ENCODE measurements at places on chromosomes 7 and 10. TPM values are rescaled to one million over a fixed set of nuclear protein-coding genes. Genes with fewer than 3 reads are reported as not detected.

Gene METTL27
- total RNA-seq: 5.5 TPM

Gene SGCE
- total RNA-seq: 184 TPM

DNA sequence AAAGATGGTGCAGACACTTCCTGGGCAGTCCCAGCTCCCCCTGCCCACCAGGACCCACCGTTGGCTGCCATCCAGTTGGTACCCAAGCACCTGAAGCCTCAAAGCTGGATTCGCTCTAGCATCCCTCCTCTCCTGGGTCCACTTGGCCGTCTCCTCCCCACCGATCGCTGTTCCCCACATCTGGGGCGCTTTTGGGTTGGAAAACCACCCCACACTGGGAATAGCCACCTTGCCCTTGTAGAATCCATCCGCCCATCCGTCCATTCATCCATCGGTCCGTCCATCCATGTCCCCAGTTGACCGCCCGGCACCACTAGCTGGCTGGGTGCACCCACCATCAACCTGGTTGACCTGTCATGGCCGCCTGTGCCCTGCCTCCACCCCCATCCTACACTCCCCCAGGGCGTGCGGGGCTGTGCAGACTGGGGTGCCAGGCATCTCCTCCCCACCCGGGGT is 14.5 kb upstream of the LIMK1 start:
- no peaks in the 10 kb centered on the region for H3K27me3 ChIP-seq
- H3K27ac ChIP-seq: no peak overlapping the region
- no peaks in the 10 kb centered on the region for H3K36me3 ChIP-seq
- DNase-seq: no peak

DNA sequence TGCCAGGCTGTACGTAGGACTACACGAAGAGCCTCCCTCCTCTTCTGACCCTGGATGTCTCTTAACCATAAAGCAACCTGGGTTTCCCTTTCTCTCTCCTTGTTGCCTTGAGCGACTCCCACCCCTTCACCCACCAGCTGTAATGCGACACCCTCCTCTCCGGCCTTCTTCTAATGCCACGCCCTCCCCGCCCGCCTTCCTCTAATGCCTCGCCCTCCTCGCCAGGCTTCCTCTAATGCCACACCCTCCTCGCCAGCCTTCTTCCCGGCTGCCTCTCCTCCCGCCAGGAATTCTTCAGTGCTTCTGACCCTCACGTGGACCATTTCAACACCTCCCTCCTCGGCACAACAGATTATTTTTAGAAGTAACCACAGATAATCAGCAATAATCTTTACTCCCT is 348.5 kb upstream of the SHH start:
- no peak for DNase-seq
- no peaks in the 10 kb centered on the region for H3K4me1 ChIP-seq
- H3K27me3 ChIP-seq: peaks cover 5% of the 10 kb centered on the region
- H3K36me3 ChIP-seq: no peaks in the 10 kb centered on the region
- no peak overlapping the region for H3K27ac ChIP-seq

- H3K4me1 ChIP-seq: peaks cover 9% of the 10 kb centered on the region
- DNase-seq: no peak
- no peaks in the 10 kb centered on the region for H3K36me3 ChIP-seq
Measured at GRCh38 chr10:72267819-72268399, 5.8 kb upstream of the DDIT4 start.

- H3K36me3 ChIP-seq: no peaks in the 10 kb centered on the region
- no peak for DNase-seq
- H3K4me1 ChIP-seq: no peaks in the 10 kb centered on the region
- no peak overlapping the region for H3K27ac ChIP-seq
- H3K4me3 ChIP-seq: no peak overlapping the region
- no peaks in the 10 kb centered on the region for H3K27me3 ChIP-seq
Measured at GRCh38 chr7:20401861-20402746, 71.4 kb downstream of the ITGB8 start.

DNA sequence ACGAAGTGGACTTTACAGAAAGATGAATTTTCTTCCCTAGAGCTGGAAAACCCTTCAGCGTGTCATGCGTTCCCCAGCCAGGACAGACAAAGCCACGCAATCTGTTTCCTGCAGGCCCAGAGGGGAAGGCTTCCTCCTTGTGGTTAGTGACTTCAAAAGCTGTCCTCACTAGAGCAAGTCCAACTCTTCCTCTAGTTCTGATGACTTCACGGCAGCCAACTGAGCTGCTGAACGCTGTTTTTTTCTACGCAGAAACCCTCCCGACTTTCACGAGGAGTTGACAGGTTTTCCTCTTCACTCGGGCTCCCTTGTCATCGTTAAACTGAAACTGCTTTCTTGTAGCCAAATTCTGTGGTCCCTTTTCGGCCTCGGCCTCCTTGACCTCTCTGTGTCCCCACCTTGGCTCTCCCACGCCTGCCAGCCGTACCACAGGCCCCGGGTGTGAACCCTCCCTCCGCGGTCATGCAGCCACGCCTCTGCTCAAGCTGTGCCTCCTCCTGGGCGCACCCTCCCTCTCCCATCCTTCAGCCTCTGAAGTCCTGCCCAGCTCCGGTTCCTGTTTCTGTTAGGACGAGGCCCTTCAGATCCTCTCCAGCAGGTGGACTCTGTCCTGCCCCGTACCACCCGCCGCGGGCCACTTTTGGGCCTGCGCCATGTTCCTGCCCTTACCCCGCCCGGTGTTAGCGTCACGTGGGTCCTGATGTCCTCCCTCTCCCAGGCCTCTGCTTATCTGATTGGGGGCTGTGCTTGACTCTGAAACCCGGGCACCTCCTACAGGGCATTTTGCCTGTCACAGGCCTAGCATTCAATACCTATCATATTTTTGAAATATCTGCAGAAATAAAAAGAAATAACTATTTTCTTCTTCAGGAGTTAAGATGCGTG is 39.3 kb downstream of the CUX1 start:
- H3K27me3 ChIP-seq: no peaks in the 10 kb centered on the region
- peak; percentile 94 for DNase-seq
- H3K36me3 ChIP-seq: no peaks in the 10 kb centered on the region
- H3K27ac ChIP-seq: peak overlapping the region; percentile 82
- H3K4me1 ChIP-seq: peaks cover 61% of the 10 kb centered on the region
- peak overlapping the region; percentile 45 for H3K4me3 ChIP-seq

- no peak overlapping the region for H3K27ac ChIP-seq
- no peak for DNase-seq
- H3K36me3 ChIP-seq: no peaks in the 10 kb centered on the region
- H3K4me3 ChIP-seq: no peak overlapping the region
Measured at GRCh38 chr7:14219125-14219524, 229.7 kb upstream of the ETV1 start.

DNA sequence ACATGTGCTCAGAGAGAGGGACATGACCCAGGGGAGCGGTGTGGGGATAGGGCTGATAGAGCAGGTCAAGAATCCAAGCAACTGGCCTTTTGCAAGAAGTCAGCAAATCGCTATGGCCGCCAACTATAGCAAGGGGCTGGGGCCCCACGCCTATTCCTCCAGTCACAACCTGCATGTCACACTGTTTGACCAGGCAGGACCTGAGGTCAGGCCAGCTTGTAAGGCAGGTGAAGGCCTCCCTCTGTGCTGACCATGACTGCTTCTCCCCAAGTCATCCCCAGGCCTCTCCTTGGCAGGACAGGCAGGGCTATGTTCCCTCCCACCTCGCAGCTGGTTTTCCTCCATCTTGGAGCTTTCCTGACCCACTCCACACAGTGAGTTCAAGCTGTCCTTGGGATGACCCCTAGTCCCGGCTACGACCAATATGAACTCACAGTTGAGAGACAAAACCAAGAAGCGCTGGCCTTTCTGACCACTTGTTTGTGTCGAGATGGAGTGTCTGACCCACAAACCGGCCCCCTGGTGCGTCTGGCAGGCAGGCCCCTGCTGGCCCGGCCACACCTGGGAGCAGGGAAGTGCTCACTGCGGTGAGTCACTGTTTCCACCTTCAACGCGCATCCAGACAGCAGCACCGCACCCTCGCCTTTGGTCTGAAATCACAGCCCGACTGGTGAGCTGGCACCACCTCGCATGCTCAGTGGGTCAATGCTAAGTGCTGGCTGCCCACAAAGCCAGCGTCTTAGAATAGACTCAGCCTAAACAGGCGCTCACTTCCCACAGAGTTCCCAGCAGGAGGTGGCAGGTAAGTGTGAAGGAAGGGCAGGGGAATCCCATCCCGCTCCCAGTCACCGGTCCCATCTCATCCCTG is 81.4 kb downstream of the VWA2 start:
- no peaks in the 10 kb centered on the region for H3K36me3 ChIP-seq
- H3K4me3 ChIP-seq: no peak overlapping the region
- no peaks in the 10 kb centered on the region for H3K27me3 ChIP-seq
- no peak overlapping the region for H3K27ac ChIP-seq

- no peak overlapping the region for H3K27ac ChIP-seq
- no peak for DNase-seq
- no peak overlapping the region for H3K4me3 ChIP-seq
- no peaks in the 10 kb centered on the region for H3K36me3 ChIP-seq
Measured at GRCh38 chr7:38660427-38661099, 29.4 kb upstream of the AMPH start.

DNA sequence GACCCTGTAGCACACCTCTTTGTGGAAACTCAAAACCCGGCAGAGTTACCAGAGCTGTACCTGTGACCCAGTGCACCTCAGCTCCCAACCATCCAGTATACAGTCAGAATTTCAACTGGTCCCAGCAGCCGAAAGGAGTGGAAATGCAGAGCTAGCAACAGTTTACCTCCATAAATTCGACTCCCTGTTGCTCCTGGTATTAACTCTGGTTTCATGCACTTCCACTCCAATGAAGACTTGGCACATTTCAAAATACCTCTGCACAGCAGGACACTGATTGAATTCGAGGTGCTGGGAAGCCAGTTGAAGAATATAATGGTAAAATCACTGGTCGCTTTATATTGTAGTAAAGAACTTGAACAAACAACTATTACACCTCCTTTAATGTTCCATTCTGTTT is 17.9 kb upstream of the TIAL1 start:
- H3K27me3 ChIP-seq: no peaks in the 10 kb centered on the region
- no peak overlapping the region for H3K4me3 ChIP-seq
- H3K27ac ChIP-seq: no peak overlapping the region
- no peak for DNase-seq
- H3K36me3 ChIP-seq: no peaks in the 10 kb centered on the region
- H3K4me1 ChIP-seq: no peaks in the 10 kb centered on the region

GRCh38 chr10:44281089-44281613 is 103.7 kb downstream of the CXCL12 start:
- H3K27ac ChIP-seq: peak overlapping the region; percentile 31
- H3K4me1 ChIP-seq: peaks cover 22% of the 10 kb centered on the region
- H3K4me3 ChIP-seq: no peak overlapping the region
- DNase-seq: peak; percentile 94
- no peaks in the 10 kb centered on the region for H3K27me3 ChIP-seq
- no peaks in the 10 kb centered on the region for H3K36me3 ChIP-seq

GRCh38 chr10:119233821-119234220 is 26.4 kb downstream of the GRK5 start:
- H3K4me1 ChIP-seq: peaks cover 50% of the 10 kb centered on the region
- H3K4me3 ChIP-seq: no peak overlapping the region
- no peak for DNase-seq
- no peaks in the 10 kb centered on the region for H3K27me3 ChIP-seq
- H3K36me3 ChIP-seq: no peaks in the 10 kb centered on the region
- H3K27ac ChIP-seq: peak overlapping the region; percentile 44

DNA sequence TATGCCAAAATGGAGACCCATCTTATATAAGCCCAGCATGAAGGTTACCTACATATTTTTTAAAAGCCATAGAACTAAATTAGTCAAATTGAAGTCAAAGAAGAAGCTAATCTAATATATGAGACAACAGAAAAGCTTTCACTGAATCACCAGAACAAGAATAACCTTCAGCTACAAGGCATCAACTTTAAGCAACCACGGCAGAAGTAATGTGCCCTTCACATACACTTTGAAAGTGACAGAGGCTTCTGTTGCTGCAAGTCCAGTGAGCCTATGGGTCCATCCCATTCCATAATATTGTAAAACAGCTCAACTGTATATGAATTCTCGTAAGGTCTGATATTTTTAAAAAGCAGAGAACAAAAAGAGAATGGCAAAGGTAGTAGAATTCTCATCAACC is 36.5 kb downstream of the CTNNA3 start:
- no peak overlapping the region for H3K27ac ChIP-seq
- no peak overlapping the region for H3K4me3 ChIP-seq
- no peaks in the 10 kb centered on the region for H3K36me3 ChIP-seq

DNA sequence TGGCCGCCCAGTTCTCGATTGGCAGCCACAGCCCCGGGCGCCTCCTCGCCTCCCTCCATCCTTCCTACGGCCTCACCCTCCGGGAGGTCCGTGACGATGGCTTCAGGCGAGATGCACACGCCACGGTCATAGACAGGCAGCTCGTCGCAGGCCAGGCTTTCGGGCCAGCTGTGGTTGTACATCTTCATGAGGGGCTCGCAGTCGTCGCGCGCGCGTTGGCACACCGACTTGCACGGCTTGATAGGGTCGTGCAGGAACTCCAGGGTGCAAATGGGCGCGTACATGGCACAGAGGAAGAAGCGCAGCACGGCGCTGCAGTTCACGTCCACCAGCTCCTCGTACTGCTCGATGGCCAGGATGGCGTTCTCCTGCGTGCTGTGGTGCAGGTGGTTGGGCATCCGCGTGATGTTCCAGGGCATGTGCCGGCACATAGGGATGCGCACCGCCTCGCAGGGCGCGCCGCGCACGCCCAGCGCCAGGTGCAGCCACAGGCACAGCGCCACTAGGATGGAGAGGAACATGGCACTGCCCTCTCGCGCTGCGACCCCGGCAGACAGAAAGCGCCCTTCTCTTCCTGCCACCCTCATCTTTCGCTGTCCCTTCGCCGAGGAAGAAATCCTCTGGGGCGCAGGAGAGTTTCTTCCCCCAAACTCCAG is 472 bp downstream of the SFRP4 start:
- peaks cover 25% of the 10 kb centered on the region for H3K27me3 ChIP-seq
- DNase-seq: peak; percentile 66
- peak overlapping the region; percentile 67 for H3K27ac ChIP-seq
- no peaks in the 10 kb centered on the region for H3K4me1 ChIP-seq
- H3K4me3 ChIP-seq: peak overlapping the region; percentile 28

DNA sequence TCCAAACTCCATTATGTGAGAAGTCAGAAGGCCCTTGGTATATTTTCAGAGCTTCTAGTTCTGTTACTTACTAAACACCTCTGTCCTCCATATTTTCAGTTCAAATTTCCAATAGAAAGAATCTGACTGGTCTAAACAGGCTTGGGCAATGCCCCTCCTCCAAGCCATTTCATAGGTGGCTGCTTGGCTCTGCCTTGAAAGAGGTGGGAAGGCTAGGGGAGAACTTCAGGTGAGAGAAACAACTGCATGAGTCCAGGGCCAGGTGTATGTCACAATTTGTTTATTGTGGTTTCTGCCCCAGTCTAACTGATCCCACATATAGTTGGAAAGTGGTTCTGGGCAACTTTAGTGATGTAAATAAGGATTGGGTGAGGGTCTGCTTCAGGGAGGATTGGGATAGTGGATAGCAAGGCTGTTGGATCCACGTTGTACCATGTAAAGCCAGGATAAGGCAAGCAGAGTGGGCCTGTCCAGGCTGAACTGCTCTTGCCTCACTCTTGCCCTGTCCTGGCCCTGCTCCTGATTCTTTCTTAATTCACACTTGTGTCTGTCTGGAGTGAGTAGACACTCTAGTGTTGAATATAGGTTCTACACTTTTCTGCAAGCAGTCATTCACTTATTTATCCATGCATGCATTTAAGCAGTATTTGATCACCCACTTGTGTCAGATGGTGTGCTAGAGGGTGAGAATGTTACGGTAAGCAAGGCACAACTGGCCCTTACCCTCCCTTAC is 67.5 kb upstream of the COMTD1 start:
- H3K27ac ChIP-seq: no peak overlapping the region
- no peak overlapping the region for H3K4me3 ChIP-seq
- no peak for DNase-seq
- H3K4me1 ChIP-seq: no peaks in the 10 kb centered on the region

GRCh38 chr7:122544463-122544862 is 154.5 kb downstream of the RNF133 start:
- no peaks in the 10 kb centered on the region for H3K36me3 ChIP-seq
- H3K27ac ChIP-seq: no peak overlapping the region
- H3K4me1 ChIP-seq: no peaks in the 10 kb centered on the region
- no peak overlapping the region for H3K4me3 ChIP-seq
- peak; percentile 55 for DNase-seq

All from sigmoid colon (tissue), 7 donors.